ENCODE measurements at places on chromosomes 13 and 19.
A peak's percentile ranks its signal among the peaks of the same experiment; 100 is the strongest.

DNA sequence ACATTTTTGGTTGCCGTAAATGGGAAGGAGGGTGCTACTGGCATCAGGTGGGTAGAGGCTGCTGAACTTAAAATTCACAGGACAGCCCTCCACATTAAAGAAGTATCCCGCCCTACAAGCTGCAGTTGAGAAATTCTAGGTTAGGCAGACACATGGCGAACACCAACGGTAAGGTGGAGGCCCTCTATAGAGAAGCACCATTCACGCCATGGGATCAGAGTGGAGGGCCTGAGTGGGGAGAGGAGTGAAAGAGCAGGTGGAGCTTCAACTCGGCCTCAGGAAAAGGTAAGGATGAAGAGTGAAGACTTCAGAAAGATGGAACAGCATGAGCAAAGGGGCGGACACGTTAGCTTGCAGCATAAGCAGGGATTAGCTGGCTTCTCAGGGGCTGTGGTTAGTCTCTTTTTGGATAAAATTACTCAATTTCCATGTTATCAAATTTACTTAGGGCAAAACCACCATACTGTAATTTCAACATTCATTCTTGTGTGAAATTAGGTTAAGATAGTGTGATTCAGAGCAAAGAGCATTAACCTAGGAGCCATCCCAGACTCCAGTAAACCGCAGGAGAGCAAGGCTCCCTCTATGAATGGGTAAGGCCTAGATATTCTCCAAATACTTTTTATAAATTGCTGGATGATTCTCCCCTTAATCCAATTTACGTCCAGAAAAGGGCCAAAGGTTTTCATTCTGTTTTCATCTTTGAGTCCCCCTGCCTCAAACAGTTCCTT, 1.2 kb downstream of the EEF1AKMT1 start:
- DNase-seq: peak; percentile 48

DNA sequence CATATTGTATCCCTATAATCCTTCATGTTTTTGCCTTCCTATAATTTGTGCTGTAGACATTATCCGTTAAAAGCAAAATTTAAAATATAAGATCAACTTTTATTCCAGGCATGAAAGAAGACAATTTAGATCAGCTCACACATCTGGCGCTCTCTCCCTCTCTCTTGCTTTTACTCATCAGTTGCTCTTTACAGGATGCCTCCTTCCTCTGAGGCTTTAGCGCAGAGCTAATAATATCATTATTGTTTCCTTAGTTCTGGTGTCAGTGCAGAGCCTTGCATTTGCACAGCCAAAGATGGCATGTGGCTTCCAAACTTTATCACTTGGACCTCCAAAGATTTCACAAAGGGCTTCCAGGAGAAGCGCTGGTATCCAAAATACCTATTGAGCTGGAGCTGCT, 295.1 kb downstream of the FGF9 start:
- DNase-seq: no peak

GRCh38 chr19:45354241-45354842, 13.8 kb downstream of the KLC3 start:
- no peak for DNase-seq

DNA sequence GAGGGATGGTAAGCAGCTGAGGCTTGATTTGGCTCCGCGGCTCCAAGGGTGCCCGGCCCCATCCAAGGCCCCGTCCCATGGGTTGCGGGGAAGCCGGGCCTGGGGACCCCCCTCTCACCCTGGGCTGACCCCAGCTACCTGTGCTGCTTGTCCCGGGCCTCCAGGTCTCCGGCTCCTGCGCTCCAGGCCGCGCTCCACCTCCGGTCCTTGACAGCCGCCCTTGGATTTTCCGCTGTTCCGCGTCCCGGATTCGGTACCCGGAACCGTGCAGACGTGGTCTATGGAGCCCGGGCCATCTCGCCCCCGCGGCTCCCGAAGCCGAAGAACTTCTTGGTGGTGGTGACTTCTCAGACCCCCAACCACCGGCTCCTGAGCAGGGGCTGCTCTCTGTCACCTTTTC, 48.3 kb upstream of the C1QTNF9B start:
- DNase-seq: no peak

DNA sequence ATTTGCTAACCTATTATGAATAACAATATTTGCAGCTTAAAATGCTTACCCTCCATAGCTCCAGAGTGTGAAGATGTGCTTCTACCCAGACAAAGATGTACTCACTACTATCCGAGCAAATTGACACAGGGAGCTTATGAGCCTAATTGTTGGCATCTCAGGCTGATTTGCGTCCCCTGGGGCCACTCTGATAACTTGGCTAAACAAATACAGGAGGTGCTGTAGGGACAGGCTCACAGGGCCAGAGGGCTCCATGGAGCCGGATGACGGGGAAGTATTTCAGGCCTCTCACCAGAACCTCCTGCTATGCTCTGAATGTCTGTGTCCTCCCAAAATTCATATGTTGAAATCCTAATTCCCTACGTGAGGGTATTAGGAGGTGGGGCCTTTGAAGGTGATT, 26.7 kb upstream of the C19orf12 start:
- no peak for DNase-seq

DNA sequence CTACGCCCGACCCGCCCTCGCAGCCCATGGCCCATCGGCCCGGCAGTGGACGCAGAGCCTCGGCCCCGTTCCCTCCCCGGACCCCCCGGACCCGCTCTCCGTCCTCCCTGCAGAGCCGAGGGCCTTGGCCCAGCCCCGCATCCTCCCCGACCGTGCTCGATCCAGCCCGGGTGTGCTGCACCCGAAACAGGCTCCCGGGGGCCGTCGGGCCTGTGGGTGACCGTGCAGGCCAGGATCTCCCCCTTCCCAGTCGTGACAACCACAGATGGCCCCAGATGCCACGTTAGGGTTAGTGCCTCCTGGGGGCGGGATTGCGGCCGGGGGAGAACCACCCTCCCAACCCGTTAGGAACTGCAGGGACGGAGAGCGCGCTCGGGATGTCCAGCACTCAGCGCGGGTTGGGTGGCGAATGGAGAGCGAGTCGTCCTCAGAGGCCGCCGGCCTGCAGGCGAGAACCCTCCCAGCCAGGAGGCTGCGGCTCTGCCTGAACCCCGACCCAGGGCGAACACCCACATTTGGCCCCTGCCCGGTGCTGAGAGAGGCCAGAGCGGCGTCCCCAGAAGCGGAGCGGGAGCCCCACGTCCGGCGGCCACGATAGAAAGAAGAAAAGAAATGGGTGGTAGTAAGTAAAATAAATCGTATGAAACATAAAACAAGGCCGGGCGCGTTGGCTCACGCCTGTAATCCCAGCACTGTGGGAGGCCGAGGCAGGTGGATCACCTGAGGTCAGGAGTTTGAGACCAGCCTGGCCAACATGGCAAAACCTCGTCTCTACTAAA, 6.7 kb upstream of the MADCAM1 start:
- DNase-seq: no peak

DNA sequence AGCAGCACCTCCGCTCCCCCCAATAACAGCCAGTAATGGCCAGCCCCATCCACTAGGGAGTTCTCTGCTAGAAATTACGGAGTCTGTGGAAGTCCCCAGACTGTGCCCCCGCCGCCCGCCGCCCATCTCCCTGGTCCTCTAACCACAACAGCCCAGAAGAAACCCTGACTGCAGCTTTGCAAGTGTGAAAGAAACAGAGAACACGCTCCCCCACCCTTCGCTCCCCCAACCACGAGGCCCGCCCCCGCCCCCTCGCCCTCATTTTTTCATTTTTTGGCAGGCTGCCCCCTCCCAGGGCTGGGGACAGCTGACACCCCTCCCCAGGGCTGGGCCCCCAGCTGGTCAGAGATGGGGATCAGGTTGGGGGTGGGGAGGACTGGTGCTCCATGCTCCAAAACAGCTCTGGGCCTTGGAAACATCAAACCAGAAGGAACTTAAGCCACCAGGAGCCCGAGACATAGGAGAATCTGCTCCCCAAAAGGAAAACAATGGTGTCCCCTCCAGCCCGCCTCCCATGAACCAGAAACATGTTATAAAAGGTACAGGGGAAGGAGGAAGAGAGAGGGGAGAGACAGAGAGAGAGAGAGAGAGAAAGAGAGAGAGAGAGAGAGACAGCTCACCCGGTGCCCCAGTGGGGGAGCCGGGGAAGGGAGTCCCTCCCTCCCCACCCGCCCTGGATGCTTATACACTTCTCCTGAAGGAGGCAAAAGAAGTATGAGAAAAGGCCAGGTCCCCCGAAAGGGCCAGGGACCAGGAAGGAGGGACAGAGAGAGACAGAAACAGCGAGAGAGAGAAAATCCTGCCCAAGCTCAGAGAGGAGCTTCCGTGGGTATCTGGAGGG, 29.8 kb upstream of the ASF1B start:
- no peak for DNase-seq

GRCh38 chr19:27868007-27868406, 1344.9 kb downstream of the UQCRFS1 start:
- no peak for DNase-seq

DNA sequence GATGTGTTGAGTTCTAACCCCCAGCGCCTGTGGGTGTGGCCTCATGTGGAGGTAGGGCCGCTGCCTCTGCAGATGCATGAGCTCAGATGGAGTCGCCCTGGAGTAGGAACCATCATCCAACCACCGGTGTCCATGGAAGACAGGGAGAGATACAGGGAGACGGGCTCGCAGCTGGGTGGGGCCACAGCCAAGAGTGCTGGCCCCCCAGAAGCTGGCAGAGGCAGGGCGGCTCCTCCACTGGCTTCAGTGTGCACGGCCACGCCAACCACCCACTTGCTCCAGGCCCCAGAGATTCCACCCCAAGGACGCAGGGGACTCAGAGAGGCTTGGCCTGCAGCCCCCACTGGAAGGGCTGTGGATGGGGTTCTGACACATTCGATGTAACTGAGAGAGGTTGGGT, 5.4 kb upstream of the MCF2L start:
- no peak for DNase-seq

GRCh38 chr19:42378225-42379215, 11.6 kb downstream of the CNFN start:
- no peak for DNase-seq

- DNase-seq: no peak
Observed at GRCh38 chr13:39910041-39910440, 254.6 kb downstream of the COG6 start.

DNA sequence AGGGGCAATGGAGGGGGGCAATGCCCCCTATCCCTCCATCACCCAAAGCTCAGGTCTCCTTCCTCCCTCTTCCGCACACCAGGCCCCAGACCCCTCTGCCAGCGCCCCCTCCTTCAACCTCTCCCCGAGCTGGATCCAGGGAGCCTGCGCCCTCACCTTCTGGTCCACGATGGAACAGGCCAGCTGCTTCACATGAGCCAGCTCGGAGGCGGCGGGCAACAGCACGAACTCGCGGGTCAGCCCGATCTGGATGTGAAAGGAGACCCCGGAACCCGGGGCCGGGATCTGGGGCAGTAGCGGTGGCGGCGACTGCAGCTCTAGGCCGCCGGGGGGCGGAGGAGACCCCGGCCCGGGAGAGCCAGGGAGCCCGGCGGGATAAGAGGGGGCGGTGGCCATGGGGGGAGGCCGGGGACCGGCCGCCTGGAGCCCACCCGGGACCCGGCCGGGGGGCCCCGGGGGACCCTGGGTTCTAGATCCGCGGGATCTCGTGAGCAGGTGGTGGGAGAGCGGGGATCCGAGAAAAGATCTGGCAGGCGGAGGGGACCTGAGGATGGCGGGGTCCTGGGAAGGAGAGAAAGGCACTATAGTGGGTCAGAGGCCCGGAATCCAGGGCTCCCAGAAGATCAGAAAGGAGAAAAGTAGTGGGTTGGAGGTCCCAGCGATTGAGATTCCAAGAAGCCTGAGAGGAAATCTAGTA, 791 bp downstream of the PRKD2 start:
- DNase-seq: peak; percentile 58

- DNase-seq: no peak
Observed at GRCh38 chr13:84810781-84811180, 928.5 kb upstream of the SLITRK1 start.

- DNase-seq: no peak
Observed at GRCh38 chr19:3039125-3039524, 10.0 kb upstream of the TLE2 start.

GRCh38 chr13:50387051-50387581, 371.9 kb downstream of the KCNRG start:
- DNase-seq: peak; percentile 50

DNA sequence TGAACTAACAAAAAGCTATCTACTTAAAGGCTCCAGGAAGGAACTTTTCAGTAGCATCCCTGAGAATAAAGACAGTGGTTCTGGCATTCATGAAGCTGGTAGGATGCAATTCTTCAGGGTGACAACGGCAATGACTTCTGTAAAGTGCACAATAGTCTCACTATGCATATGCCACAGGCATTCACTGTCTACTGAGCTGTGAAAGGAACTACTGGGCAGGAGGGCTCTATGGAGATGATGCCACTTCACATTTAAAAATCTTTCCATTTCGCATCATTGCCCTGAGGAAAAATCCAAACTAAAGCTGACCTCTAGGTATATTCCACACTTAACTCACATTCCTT, 2020.6 kb upstream of the PCDH20 start:
- no peak for DNase-seq

- DNase-seq: peak; percentile 62
Observed at GRCh38 chr13:112702341-112702985, 12.6 kb downstream of the ATP11A start.

- DNase-seq: no peak
Observed at GRCh38 chr19:6793411-6793810, 20.9 kb downstream of the VAV1 start.

DNA sequence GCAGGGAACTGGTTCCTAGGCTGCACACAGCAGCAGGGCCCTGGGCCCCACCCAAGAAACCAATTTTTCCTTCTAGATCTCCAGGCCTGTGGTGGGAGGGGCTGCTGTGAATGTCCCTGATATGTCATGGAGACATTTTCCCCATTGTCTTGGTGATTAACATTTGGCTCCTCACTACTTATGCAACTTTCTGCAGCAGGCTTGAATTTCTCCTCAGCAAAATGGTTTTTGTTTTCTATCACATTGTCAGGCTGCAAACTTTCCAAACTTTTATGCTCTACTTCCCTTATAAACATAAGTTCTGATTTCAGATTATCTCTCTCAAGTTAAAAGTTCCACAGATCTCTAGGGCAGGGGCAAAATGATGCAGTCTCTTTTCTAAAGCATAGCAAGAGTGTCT, 310.2 kb upstream of the PCDH20 start:
- no peak for DNase-seq

DNA sequence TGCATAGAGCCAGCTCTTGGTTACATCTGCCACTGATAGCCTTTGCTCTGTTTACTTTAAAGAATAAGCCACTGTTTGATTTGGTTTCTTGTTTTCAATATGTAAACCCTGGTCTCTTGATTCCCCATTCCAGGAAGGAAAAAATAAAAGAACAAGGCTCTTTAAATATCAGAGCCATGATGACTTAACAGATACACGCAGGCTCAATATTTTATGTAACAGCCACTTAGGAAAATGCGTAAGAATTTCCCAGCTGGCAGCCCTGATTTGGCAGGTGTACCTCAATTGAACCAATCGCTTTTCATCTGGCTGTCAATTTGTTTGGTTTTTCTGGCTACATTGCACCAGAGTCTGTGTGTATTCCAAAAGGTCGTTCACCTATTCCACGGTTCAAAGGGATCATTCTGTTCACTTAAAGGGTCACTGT, 65.6 kb downstream of the IRS2 start:
- no peak for DNase-seq

GRCh38 chr13:98942997-98943396, 34.9 kb downstream of the DOCK9 start:
- DNase-seq: no peak
